ENCODE measurements at places on chromosomes 1 and 21.

DNA sequence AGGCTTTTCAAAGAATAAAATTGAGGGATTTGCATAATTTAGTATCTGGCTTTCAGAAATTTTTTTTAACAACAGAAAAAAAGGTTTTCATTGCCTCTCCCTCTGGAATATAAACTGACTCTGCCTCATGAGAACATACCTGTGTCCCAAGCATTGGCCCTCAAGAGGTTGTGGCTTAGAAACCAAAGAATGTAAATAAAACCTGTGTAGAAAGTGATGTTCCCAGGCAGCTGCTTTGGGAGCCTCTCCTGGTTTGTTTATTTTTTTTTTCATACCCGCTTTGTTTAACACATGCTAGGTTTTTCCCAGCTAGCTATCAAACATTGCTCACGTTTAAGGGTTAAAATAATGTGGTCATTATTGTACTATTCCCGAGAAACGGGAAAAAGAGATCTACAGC, 40.5 kb upstream of the IFNAR2 start:
- no peak for DNase-seq

- DNase-seq, result no peak
Observed at GRCh38 chr1:221742555-221743415, 896 bp upstream of the DUSP10 start.

DNA sequence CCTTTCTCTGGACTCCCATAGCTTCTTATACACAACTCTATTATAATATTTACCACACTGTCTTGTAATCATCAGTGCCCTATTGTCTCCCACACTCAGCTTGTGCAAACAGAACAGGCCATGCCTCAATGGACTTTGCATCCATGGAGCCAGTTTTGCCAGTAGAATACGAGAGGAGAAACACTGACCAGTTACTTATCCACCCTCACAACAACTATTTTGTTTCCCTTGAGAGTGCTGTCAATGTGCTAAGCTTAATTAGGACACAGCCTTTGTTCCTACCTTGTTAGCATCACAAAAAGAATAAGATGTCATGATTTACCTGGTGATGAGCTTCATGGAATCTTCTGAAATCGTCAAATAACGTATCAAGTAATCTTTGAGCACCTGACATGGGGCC, 18.1 kb upstream of the LRRC52 start:
- DNase-seq, result no peak

GRCh38 chr1:94926126-94926914, 590 bp downstream of the CNN3 start:
- no peak for DNase-seq

DNA sequence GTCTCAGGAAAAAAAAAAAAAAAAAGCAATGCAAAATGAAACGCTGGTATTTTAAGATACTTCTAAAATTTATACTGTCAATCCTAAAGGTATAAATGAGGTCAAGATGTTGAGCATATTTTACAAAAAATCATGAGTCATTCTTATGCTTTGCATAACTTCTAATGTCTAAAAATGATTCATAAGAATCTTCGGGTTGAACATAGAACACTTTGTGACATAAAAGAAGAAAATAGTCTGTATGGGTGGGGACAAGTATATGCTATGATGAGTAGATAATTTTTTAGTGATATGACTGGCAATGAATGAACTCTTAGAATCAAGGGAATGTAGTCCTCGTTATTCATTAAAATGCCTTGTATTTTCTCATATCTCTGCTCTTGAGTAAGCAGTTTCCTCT, 416.9 kb upstream of the USP24 start:
- DNase-seq, result no peak

Data from brain pericyte (primary cell).